ENCODE measurements at places on chromosomes 11 and 22.

DNA sequence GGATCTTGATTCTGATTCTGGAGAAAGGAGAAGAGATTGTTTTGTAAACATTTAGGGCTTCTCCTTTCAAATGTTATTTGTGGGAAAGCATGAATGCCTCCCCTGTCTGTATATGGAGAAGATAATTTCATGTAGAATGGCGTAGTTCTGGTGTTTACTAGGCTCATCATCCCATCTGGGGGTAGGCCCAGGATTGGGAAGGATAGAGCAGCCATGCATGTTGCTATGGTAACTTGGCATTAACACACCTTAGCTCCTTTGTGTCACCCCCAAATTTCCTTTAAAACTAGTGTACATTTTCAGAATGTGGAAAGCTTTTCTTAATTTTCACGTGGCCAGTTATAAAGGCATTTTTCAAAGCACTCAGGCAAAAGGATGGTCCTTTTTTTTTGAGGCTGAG, 57.5 kb upstream of the EED start:
- DNase-seq, result no peak

DNA sequence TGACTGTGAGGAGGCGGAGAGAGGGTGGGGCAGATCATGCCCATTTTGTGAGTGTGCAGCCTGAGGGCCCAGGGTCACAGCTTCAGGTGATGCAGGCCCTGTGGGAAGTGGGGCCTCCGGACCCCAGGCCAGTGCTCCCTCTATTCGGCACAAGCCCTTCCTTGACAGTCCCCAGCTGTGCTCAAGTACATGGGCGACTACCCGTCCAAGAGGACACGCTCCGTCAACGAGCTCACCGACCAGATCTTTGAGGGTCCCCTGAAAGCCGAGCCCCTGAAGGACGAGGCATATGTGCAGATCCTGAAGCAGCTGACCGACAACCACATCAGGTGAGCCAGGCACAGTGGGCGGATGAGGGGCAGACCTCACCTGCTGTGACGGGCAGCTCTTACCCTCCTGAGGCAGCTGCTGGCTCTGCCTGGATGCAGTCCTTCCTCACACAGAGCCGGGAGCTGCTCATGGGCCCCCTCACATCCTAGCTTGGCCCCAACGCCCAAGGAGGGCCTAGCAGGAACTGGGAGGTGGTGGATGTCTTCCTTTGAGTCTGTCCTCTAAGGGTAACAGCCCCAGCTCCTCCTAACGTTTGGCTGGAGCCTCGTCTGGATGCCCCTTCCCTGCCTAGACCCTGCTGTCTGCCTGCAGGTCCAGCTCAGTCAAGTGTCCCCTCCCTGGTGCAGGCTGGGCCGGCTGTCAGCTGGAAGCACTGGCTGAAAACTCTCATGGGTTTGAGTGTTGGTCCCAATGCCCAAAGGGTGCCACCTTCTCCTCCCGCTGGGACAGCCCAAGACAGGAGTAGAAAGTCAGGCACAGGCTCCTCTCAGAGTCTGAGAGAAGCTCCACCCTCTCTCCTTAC, 76.1 kb downstream of the MYO7A start:
- no peak for DNase-seq

DNA sequence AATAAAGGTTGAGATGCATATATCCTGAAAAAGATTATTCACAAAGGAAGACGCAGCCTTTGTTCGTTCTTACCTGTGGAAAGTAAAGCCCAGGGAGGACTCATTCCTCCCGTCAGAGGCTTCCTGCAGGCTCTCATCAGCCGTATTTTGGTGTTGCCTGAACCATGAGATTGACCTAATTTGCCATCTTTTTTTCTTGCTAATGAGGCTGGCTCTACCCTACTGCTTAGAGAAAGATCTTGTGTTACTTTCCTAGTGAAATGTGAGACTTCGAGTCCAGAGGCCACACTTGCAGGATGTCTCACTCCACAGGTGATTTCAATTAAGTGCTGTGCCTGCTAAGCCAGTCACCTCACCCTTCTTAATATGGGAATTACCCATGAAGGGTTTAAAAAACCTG, 269.9 kb downstream of the NTM start:
- no peak for DNase-seq

DNA sequence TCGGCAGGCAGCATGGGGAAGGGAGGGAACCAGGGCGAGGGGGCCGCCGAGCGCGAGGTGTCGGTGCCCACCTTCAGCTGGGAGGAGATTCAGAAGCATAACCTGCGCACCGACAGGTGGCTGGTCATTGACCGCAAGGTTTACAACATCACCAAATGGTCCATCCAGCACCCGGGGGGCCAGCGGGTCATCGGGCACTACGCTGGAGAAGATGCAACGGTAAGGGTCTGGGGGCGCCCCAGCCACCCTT, 204 bp downstream of the FADS2 start:
- no peak for DNase-seq

DNA sequence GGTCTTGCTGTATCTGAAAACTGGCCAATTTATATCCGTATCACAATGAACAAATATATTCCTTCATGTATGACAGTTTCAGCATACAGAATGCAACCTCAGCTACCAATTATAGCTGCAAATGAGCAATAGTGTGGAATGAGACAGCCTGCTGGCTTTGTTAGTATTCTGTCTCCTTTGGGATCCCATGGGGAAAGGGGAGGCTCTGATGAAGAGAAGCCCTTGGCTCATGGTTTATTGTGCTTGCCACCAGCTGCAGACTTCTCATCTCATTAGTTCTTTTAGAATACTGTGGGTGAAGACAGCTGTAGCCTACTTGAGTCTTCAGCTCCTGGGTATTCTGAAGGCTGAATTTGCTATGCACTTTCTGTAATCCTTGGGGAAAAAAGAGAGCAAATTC, 42.4 kb downstream of the PITPNB start:
- no peak for DNase-seq

GRCh38 chr22:32613773-32614392, 139.3 kb downstream of the FBXO7 start:
- no peak for DNase-seq

- no peak for DNase-seq
Measured at GRCh38 chr11:122954455-122954854, 27.2 kb downstream of the BSX start.

DNA sequence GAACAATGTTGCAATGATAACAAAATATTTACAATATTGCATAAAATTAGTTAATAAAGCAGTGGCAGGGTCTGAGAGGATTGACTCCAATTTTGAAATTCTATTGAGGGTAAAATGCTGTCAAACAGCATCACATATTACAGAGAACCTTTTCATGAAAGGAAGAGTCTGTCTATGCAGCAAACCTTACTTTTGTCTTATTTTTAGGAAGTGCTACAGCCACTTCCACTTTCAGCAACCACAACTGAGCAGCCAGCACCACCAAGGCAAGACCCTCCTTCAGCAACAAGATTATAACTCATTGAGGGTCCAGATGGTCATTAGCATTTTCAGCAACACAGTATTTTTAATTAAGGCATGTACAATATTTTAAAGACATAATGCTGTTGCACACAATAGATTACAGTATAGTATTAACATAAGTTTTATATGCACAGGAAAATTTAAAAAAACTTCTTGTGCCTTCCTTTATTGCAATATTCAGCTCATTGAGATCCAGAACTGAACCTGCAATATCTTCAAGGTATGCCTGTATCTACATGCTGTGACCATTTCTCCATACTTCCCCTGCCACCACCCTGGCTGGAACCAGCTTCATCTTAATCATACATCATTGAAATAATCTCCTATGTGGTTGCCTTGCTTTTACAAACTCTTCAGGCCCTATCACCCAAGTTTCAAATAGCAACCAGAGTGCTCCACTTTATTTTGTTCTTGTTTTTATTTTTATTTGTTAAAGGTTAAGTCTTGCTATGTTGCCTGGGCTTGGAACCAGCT, 711.2 kb downstream of the KCNA4 start:
- DNase-seq, result no peak

DNA sequence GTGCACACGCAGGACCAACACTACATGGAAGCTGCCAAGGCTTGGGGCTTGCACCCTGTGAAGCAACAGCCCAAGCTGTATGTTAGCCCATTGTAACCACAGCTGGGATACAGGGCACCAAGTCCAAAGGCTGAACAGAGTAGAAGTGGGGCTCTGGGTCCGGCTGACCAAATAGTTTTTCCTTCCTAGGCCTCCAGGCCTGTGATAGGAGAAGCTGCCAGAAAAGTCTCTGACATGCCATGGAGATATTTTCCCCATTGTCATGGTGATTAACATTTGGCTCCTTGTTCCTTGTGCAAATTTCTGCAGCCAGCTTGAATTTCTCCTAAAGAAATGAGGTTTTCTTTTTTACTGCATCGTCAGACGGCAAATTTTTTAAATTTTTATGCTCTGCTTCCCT, 941.2 kb downstream of the FAM181B start:
- DNase-seq, result no peak

- no peak for DNase-seq
Measured at GRCh38 chr11:46064221-46064620, 57.0 kb downstream of the PHF21A start.

GRCh38 chr11:1564535-1565172, 7.4 kb downstream of the DUSP8 start:
- no peak for DNase-seq

GRCh38 chr11:78720281-78720989, 145.8 kb upstream of the NARS2 start:
- no peak for DNase-seq

DNA sequence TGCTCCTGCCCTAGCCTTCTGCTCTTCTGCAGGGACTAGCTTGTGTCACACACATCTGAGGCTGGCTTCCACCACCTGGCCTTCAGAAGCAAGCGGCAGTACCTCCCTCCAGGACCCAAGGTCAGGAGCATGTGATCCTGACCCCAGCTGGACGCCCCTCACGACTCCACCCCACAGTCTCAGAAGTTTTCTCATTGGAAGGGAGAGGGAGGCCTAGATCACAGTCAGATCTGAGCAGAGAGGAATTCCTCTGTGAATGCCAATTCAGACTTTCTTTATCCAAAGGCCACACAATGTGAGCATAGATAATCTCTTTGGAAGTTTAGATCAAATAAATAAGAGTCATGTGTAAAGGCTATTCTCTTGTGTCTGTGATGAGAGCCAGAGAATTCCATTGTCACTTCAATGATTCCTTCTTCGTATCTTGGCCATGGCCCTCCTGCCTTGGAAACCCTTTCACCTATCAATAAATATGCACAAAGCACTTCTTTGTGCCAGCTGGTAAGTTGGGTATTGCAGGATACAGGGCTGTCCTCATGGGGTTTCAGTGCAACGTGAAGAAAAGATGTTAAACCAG, 142.9 kb downstream of the SNX19 start:
- DNase-seq, result no peak

GRCh38 chr22:39958009-39958711, 2.0 kb upstream of the TMA7B start:
- DNase-seq, result no peak

DNA sequence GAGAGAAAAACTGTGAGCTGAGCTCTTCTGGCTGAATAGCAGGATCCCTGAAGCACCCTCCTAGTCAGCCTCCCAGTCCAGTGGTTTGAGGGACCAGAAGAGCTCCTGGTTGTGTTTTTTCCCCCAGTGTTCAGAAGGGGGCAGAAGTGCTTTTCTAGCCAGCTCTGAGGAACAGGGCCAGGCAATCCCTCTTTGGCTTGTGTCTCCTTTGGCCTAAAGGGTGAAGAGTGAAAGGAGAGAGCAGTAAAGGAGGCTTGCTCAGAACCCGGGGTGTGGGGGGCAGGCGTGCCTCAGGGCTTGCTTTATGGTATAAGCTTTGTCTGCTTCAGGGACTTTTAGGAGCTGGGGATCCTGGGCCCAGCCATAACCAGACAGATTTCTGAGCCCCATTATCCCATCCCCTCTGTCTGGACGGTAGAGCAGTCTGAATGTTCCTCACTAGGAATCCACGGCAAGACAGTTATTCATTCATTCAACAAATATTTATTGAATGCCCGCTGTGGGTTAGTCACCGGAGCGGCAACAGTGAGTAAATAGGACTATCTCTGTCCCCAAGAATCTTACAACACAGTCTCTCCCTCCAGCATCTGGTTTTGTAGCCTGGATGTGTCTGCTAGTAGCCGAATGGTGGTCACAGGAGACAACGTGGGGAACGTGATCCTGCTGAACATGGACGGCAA, 14.5 kb downstream of the ACP2 start:
- DNase-seq, result no peak

GRCh38 chr22:46970411-46971098, 208.1 kb downstream of the TBC1D22A start:
- DNase-seq, result no peak

- no peak for DNase-seq
Measured at GRCh38 chr11:117210620-117211019, 11.4 kb downstream of the TAGLN start.

DNA sequence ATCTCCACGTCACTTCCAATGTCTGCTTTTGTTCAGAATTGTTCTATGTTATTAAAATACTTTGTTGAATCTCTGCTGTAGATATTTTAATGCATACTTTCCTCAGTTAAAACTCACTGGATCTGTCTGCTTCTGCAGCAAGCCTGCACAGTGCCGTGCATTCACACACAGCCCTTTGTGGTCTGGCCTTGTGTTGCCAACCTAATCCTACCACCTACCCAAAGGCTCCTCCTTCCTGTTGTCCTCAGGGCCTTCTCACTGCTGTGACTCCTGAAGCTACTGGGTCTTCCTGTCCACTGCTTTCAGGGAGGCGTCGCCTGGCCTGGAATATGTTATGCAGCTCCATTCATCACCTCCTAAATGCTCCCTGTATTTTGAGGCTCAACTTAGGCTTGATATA, 67.0 kb downstream of the PPP6R3 start:
- DNase-seq, result no peak

- no peak for DNase-seq
Measured at GRCh38 chr11:39804271-39804670, 1655.2 kb downstream of the LRRC4C start.

GRCh38 chr22:50206599-50206998, 5.8 kb downstream of the SELENOO start:
- peak; percentile 97 for DNase-seq

- peak; percentile 21 for DNase-seq
Measured at GRCh38 chr11:2139123-2139521, at the start of gene IGF2. TSS of gene IGF2 (minus strand) at chr11:2139389. CDS start at chr11:2135523, 3,866 bp downstream.

DNA sequence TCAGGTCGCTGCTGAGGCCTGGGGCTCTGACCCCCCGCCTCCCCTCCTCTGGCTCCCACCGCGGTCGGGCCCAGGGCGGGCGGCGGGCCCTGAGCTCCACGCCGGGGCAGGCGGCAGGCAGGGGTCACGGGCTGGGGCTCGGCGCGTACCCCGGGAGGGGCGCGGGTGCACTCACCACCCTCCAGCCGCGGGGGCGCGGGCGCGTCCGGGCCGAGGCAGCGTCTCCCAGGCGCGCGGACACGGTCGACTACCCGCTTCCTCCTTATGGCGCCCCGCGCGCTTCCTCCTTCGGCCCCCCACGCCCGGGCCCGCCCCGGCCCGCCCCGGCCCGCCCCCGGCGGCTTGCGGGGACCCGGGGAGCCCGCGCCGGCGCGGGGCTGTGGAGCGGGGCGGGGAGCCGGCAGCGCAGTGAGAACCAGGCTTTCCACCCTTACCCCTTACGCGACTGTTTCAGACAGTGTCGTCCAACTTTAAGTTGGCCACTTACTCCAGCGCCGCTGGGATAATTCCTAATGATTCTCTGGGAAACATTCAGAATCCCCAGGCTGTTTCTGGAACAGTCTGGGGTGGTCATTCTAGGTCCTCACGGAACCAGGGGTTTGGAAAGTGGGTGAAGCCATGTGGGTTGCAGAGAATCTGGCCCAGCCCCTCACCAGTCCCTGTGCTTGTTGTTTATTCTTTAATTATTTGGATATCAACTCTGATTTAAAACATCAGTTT, at the start of gene BID:
Gene BID, minus strand, starts transcription at position 264 of the 720 bp plus-strand sequence. CDS start 24,353 bp downstream, outside the sequence.
- DNase-seq, result peak; percentile 74

Measured in right lobe of liver (tissue), 6 donors.